ENCODE measurements at places on chromosomes 12 and 14.

DNA sequence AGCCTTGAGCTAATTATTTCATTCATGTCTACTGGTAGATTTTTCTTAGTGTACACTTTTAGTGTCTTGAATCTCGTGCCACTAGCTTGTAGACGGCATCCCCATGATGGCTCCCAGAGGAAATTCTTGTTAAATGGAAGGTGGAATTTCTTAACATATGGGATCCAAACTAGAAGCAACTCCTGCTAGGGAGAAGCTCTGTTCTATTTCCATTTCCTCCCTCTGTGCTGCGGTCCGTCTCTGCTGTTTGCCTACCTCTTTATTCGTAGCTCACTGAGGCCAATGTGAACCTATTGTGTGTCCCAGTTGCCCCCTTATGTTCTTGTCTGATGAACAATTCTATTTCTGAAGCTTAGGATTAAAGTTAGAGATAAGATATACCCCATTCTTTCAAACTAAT, 588 bp downstream of the PIK3C2G start:
- no peak for DNase-seq

DNA sequence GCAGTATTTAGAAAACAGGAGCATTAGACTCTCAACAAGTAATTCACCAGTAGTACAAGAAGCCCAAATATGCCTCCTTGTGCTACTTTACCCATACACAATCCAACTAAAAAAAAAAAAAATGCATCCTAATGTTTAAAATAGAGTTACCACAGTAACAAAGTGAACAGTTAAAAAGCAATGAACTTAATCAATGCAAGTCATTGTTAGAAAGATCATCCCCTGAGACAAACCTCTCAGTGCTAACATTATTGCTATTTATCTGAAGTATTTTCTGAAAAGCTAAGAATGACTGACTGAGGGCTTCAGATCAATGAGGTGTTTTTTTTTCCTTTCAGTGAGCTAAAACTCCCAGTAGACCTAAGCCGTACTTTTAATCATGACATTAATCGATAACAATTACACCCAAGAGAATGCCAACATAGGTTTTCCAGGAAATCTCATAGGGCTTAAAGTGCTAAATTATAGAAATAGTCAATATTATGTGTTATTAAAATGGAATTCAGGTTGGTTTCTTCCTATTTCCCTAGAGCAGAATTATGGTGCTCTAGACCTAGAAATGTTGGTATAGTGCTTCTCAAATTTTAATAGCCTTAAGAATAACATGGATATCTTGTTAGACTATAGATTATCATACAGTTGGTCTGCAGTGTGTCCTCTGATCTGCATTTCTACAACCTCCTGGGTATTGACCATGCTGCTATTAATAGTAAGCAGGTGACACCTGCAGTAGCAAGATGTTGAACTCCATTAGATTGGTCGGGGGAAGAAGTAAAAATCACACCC, 123.0 kb downstream of the PRKD1 start:
- DNase-seq, result no peak

DNA sequence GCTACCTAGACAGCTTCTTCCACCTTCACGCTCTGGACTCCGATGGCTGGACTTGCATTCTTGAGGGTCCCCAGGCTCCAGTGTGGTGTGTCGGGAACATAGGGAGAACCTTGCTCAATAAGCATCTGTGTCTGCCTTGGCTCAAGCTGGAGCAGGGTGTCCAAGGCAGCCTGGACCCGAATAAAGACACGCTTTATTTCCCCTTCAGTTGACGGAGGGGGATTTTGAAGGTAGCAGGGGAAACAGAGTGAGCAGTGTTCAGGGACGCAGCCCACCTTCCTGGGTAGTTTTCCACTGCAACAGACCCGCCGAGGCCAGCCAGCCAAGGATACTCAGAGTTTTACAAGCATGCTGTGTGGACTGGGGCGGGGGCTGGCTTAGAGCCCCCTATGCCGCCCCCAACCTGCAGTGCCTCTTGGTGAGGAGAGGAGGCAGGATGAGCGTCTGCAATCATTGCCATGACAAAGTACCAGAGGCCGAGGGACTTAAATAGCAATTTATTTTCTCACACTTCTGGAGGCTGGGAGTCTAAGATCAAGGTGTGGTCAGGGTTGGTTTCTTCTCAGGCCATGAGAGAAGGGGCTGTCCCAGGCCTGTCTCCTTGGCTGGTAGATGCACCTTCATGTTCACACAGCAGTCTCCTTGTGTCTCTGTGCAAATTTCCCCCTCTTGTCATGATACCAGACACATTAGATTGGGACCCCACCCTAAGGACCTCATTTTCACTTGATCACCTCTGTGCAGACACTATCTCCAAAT, 201.2 kb downstream of the CHST11 start:
- DNase-seq, result no peak

DNA sequence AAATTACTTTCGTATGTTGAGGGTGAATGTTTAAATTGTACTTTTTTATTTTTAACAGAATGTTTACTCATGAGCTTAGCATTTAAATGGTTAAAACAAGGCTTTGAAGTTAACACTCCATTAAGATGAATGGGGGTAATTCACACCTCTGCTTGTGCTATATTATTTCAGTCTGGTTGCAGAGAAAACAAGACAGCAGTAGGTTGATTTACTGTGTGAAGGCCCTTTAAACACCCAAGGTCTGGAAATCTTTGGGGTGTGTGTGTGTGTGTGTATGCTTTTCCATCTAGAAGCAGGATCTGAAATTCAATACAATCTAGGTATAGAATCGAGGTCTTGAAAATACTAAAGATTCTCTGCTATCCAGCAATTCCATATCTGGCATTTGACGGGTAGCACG, 83.8 kb downstream of the SLC38A6 start:
- no peak for DNase-seq

DNA sequence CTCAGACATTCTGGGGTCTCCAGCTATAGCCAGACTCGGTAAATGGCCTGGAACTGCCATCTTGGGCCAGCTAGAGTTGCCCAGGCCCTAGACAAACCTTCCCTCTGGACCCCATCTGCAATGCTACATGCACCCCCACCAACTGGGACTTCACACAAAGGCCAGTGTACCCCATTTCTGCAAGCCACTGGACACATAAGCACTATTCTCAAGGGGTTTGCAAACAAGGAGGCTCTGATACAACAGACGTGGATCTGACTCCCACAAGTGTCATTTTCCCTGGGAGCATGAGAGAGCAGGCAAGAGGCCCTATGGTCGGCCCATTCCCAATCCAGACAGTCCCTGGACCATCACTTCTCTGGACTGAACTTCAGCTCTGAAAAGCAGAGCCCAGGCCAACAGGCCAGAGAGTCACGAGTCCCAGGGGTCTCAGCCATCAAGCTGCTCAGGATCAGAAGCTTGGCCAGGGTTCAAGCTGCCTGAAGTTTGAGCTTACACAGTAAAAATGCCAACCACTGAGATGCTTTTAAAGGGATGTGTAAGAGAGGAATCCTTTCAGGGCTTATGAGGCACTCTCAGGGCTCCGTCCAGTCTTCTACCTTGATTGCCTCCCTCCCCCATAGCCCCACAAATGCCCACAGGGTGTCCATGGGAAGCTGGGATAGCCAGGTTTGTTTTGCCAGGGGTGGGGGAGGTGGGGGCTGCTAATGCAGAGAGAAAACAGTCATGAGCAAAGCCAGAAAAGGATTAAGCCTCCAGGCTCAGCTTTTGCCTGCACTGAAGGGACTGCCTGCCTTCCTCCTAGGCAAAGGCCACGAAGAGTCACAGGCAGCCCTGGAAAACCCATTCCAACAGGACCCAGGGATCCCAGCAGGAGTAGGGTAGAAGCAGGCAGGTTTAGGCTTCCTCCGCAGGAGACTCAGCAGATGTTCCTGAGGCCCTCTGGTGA, 31.7 kb upstream of the PNMA1 start:
- no peak for DNase-seq

DNA sequence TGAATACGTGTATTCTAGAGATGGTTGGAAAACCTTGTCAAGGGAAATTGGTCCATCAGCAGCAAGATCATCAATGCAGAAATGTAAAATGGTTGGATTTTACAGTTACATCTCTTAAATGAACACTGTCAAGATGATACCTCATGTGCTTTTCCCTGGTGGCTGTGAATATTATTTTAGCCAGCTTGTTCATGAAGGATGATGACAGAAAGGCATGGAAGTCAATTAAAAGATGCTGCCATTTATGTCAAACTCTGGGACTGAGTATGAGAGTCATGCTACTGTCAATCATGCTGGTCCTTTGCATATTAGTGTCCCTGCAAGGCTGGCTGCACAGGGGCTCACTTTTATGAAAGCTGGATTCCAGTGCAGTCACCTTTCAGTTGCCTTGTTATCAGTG, 10.3 kb upstream of the RERG start:
- DNase-seq, result no peak

DNA sequence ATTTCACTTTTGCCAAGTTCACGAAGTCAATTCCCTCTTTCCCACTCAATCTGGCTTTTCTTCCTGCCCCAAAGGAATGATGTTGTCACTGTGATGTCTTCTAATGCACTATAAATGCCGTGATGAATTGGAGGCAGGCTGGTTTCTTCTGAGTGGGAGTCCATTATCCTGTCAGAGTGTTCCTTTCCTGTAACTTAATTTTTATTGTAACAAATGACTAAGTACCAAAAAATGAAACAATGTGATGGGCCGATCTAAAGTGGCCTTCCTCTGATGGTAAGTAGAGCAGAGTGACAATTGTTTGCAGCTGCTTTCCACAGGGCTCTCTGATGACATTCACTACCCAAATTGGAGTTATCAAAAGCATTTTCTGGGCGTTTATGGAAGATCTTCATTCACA, 22.2 kb downstream of the TMEM30B start:
- DNase-seq, result no peak

DNA sequence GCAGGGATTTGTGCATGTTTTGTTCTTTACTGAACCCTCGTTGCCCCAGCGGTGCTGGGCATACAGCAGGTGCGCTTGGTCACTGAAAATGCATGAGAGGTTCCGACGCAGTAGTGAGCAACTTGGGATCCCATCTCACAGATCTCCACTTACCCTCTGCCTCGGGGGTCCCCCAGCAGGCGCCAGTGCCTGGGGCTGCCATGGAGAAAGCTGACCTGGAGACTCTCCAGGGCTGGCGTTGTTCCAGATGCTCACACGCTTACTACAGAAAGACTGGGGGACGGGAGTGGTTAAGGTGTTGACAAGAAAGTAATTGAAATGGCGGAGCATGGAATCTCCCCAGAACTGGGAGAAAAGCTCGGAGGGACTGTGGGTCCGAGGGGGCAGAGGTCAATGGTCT, 14.2 kb downstream of the GLT1D1 start:
- no peak for DNase-seq

- DNase-seq, result no peak
Observed at GRCh38 chr12:130633771-130634170, 82.3 kb downstream of the RIMBP2 start.

- no peak for DNase-seq
Observed at GRCh38 chr14:73943083-73943482, 6.8 kb downstream of the FAM161B start.

DNA sequence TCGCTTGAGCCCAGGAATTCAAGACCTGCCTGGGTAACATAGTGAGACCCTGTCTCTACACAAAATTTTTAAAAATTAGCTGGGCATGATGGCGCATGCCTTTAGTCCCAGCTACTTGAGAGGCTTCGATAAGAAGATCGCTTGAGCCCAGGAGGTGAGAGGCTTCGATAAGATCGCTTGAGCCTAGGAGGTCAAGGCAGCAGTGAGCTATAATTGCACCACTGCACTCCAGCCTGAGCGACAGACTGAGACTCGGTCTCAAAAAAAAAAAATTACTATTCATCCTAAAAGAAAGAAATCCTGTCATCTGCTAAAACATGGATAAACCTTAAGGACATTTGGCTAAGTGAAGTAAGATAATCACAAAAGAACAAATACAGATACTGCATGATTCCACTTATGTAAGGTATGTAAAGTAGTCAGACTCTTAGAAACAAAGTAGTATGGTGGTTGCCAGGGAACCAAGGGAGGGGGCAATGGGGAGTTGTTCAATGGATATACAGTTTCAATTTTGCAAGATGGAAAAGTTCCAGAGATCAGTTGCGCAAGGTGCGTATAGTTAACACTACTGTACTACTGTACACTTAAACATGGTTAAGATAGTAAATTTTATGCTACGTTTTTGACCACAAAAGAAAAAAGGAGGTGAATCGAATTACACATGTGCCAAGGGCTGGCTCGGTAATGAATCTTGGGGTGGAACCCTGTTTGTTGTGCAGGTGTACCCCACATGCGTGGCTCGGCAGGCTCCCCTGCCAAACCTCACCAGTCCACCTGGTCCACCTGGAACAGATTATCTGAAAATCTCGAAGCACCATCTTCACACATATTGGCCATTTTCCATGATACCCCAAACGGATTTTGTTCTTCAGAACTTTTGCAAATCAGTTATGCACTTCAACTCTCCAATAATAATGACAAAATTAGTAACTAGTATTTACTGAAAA, 18.3 kb upstream of the ATP2A2 start:
- no peak for DNase-seq

- DNase-seq, result no peak
Observed at GRCh38 chr12:103688376-103689063, 101.4 kb downstream of the STAB2 start.
